ENCODE measurements at places on chromosomes 7 and 10.

DNA sequence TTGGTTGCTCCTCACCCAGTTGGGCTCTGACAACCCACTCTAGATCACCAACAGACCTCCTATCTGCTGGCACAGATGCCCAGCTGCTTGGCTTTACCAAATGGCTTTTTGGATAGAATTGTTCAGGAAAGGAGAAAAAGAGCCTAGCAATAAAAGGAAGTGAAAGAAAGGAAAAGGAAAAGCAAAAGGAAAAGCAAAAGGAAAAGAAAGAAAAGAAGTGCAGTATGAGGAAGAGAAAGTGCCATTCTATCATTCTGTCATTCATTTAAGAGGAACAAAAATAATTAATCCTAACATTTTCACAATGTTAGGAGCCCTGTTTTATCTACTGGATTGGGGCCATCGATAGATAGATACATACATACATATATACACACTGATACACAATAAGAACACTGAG is 353.6 kb downstream of the THSD7A start:
- DNase-seq: no peak

GRCh38 chr10:111962951-111963350 is 220.6 kb downstream of the GPAM start:
- DNase-seq: no peak

GRCh38 chr10:129222436-129222835 is 244.6 kb upstream of the MGMT start:
- no peak for DNase-seq

DNA sequence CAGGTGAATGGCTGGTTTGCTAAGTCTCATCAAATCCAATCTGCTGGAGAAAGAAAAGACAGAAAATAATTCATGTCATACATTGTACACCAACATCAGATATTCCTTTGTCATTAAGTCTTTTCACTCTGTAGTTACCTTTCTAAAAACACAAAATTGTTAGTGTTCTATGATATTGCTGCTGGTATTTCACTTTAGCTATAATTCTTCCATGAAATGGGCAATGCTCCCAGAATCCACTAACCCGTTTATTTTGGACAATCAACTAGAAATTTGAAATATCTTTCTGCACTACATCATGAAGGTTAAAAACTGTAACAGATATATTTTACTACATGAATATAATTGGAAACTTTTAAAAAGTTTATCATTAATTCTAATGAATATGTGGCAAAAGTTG is 181.3 kb downstream of the C7orf25 start:
- DNase-seq: no peak

- peak; percentile 43 for DNase-seq
Observed at GRCh38 chr7:24755541-24756407, 1.5 kb downstream of the GSDME start.

DNA sequence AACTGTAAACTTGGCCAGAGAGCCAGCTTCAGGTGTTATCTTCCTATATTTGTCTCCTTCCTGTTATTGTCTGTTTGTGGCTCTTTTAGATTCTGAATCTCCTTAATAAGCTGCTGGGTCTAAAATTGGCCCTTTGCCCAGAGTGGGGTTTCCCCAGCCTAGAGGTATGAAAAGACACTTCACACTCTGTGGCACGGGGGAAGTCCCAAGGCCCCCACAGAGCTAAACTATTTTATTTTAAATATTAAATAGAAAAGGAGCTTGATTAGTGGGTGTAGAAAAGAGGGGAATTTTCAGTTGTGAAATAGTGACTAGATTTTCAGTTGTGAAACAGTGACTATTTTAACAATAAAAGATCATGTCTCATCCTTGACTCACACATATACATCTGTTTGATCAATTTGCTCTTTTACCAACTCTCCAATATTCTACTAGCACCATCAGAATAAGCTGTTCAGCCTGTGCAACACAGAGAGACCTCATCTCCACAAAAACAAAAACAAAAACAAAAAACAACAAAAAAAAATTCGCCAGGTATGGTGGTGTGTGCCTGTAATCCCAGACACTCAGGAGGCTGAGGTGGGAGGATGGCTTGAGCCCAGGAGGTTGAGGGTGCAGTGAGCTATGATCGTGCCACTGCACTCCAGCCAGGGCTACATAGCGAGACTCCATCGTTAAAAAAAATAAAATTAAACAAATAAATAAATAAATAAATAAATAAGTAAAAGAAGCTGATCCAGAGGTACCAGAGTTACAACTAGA is 24.9 kb upstream of the ADO start:
- no peak for DNase-seq
